ENCODE measurements at places on chromosomes 5 and 9. TPM values are rescaled to one million over a fixed set of nuclear protein-coding genes. Genes with fewer than 3 reads are reported as not detected.

DNA sequence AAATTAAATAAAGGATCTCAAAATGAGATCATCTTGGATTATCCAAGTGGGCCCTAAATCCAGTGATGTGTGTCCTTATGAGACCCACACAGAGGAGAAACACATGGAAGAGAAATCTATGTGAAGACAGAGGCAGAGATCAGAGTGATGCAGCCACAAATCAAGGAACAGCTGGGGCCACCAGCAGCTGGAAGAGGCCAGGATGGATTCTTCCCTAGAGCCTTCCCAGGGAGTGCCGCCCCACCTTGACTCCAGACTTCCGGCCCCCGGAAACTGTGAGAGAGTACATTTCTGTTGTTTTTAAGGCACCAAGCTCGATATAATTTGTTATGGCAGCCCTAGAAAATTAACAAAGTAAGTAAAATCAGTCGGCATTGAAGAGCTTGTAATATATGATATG lies 286.9 kb downstream of the FBXL7 start:
- no peaks in the 10 kb centered on the region for H3K27me3 ChIP-seq
- no peaks in the 10 kb centered on the region for H3K36me3 ChIP-seq
- H3K4me3 ChIP-seq: no peak overlapping the region
- H3K4me1 ChIP-seq: no peaks in the 10 kb centered on the region
- no peak overlapping the region for H3K27ac ChIP-seq

DNA sequence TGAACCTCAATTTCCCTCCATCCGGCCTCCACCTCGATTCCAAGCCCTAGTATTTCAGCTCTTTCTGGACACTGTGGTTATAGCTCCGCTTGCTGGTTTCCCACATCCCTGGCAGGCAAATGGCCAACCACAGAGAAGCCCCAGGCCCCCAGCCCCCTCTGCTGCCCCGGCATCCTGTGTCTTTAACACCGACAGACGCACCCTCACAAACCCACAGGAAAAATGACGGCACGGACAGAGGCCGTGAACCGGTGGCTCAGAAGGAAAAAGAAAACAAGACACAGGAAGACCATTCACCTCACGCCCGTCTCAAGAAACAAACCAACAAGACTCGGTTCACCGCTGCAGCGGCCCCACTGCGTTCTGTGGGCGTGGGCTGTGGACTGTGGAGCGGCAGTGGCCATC lies 1.5 kb upstream of the CLIC3 start:
- DNase-seq: peak; percentile 43
- peaks cover 51% of the 10 kb centered on the region for H3K4me1 ChIP-seq
- H3K27me3 ChIP-seq: peaks cover 6% of the 10 kb centered on the region
- H3K36me3 ChIP-seq: peaks cover 7% of the 10 kb centered on the region
- H3K27ac ChIP-seq: peak overlapping the region; percentile 89

GRCh38 chr5:627840-628239 lies 15.7 kb downstream of the CEP72 start:
- H3K27ac ChIP-seq: no peak overlapping the region
- DNase-seq: no peak
- H3K27me3 ChIP-seq: no peaks in the 10 kb centered on the region

DNA sequence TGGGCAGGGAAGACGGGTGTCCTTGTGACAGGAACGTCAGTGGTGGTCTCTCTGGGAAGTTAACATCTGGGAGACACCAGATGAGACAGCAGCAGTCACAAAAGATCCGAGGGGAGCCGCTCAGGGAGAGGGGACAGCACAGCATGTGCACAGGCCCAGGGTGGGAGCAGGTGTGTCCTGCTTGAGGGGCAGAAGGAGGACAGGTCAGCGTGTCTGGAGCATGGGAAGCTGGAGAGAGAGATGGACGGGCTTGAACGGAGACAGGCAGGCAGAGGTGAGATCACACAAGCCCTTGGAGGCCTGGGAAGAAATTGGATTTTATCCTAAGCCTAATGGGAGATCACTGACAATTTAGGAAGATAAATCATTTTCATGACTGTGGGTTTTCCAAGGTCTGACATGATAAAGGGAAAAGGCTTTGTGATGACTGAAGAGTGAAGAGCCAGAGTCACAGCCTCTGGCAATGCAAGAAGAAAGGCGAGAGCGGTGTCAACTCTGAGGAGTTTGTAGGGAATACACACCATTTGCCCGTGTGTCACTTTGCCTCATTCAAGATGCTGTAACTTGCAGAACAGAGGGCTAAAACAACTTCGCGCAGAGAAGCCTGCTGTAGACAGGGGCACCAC lies 88.3 kb downstream of the FSTL4 start:
- H3K36me3 ChIP-seq: no peaks in the 10 kb centered on the region
- H3K4me1 ChIP-seq: no peaks in the 10 kb centered on the region
- H3K27me3 ChIP-seq: peaks cover 14% of the 10 kb centered on the region
- no peak for DNase-seq
- no peak overlapping the region for H3K27ac ChIP-seq

- no peak overlapping the region for H3K27ac ChIP-seq
- H3K4me3 ChIP-seq: no peak overlapping the region
Observed at GRCh38 chr5:59479086-59479485, 414.4 kb downstream of the PDE4D start.

The ABLIM3 gene
- total RNA-seq: not detected

The TERT gene
- 5.6 TPM for total RNA-seq

Measured in activated CD4-positive, alpha-beta T cell treated with anti-CD3 and anti-CD28 coated beads, Interleukin-2, amount 10 ng/mL, durations not matched to agents 7 days and 5 days (primary cell).